ENCODE measurements at places on chromosomes 1 and 21.
A peak's percentile ranks its signal among the peaks of the same experiment; 100 is the strongest.

DNA sequence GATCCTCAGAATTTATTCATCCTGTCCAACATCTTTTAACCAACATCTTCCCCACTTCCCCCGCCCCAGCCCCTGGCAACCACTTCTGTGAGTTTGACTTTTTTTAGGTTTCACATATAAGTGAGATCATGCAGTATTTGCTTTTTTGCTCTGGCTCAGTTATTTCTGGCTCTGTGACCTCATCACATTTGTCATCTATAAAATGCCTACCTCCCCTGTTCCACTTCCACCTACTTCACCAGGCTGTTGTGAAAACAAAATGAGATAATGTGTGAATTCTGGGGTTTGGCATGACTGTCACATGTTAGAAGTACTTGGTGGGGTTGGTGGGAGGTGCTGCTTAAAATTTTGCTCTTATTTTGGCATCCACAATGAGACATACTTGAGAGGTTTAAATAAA is 18.4 kb downstream of the HHAT start:
- DNase-seq = peak; percentile 67

GRCh38 chr1:207414606-207415108 is 39.5 kb upstream of the CR2 start:
- no peak for DNase-seq

DNA sequence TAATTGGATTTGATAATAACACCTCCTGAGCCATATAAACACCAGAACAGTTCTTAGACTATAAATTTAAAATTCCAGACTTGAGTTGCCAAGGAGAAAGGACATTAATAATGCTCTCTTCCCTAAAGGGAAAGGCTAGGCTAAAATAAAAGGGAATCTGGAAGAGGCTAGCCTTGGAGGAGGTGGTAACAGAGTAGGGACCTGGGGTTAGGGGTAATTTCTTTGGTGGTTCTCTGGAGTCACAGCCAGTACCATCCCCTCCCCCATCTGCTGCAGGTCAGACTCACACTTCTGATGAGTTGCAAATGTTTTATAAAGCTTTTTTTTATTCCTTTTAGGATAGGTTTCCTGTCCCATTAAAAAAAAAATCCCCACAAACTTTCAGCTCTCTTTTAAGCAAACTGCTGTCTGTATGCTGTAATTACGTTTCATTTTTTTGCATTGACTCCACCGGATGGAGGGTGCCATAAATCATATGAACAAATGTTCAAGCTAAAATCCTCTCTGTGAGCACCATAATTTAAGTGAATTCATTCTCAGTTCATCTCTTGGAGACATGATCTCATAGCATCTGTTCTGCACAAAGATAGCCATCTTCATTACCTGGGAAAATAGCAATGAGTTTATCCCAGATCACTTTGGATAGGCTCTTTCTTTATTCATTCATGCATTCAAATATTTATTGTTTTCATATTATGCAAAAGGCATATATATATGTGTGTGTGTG is 379.6 kb downstream of the TTLL7 start:
- peak; percentile 3 for DNase-seq

- DNase-seq = no peak
These were observed 105.8 kb upstream of the EDN2 start for GRCh38 chr1:41590331-41590730.

DNA sequence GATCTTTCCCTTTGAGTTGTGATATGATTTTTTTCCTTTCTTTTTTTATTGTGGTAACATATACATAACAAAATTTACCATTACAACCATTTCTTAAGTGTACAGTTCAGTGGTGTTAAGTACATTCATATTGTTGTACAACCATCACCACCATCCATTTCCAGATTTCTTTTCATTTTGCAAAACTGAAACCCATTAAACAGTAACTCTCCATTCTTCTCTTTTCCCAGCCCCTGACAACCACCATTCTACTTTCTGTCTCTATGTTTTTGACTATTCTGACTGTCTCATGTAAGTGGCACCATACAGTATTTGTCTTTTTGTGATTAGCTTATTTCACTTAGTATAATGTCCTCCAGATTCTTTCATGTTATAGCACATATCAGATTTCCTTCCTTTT is 30.3 kb downstream of the CEP350 start:
- no peak for DNase-seq

- no peak for DNase-seq
These were observed 2.7 kb downstream of the OR6F1 start for GRCh38 chr1:247713753-247714152.

- DNase-seq = no peak
These were observed 98.2 kb downstream of the CACHD1 start for GRCh38 chr1:64568171-64568450.

DNA sequence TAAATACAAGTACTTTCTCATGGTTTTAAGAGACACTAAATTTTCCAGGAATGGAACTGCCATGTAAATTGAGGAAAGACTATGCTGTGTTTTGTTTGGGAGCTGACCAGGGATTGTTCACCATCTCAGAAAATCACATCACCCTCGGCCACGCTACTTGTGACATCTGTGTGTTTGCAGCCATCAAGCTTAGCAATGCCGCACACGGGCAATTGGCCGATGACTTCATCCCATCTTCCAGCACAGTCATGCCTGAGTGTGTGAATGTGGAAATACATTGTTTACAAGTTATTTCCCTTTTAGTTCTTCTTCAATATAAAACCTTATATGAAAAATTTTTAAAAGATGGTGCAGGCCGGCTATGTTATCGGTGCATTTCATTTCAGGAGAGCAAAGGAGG is 121.6 kb downstream of the GLIS1 start:
- peak; percentile 25 for DNase-seq

DNA sequence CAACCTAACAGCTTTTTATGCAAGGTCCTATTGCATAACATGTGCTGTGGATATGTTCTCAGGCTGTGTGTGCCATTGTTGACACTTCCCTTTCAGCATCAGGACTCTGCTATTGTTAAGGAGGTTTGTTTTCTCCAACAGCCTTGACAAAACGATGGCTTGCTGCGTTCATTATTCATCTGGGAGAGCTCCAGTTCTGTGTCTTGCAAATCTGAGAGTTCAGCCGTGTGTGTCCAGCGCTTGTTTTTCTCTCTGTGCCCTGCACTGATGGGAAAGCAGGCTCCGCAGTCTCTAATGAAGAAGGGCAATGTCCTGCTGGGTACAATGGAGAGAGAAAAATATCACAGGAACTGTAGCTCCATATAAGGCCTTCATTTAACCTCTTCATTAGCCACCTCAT is 63.7 kb downstream of the CLDN17 start:
- DNase-seq = no peak

- no peak for DNase-seq
These were observed 598.8 kb downstream of the PLPP3 start for GRCh38 chr1:55980582-55980981.

- DNase-seq = no peak
These were observed 50.7 kb downstream of the ALG14 start for GRCh38 chr1:95021805-95022643.

Measured in fibroblast of skin of back (primary cell).